ENCODE measurements at places on chromosomes 4 and X.

- DNase-seq, result no peak
These were observed 74.6 kb downstream of the DOCK11 start for GRCh38 chrX:118570209-118570608.

GRCh38 chrX:141839856-141840255 is 1.7 kb downstream of the MAGEC3 start:
- DNase-seq, result no peak

DNA sequence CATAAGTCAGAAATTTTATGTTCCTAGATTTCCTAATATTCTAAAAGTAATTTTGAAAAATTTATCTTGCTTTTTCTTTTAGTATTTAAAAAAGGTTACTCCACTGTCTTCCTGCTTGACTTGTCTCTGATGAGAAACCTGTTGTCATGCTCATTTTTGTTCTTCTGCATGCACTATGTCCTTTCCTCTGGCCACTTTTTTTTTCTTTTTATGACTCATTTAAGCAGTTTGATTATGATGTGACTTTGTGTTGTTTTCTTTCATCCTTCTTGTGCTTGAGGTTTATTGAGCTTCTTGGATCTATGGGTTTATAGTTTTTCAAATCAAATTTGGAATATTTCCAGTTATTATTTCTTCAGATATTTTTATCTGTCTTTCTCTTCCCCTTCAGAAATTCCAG is 12.0 kb upstream of the UFSP2 start:
- no peak for DNase-seq

DNA sequence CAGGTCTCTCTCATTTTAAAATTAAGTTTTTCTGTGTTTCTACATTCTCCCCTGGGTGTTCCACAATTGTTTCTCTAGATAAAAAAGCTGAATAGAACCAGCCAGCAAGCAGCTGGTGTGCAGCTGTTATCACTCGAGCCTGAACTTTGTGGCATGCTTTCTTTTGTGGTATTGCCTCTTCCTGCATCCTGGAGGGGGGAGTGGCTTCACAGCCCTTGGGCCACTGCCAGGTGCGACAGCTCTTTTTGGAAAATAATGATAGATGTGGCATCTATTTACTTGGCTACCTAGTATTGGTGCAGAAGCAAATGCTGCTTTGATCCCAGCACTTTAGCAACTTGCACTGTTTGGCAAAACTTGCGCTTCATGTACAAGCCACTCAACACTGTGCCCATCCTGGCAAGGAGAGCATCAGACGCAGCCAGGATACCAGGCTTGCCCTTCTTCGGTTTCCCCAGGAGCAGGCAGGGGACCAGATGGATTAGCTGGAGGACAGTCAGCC is 69.4 kb downstream of the HMGB2 start:
- no peak for DNase-seq

DNA sequence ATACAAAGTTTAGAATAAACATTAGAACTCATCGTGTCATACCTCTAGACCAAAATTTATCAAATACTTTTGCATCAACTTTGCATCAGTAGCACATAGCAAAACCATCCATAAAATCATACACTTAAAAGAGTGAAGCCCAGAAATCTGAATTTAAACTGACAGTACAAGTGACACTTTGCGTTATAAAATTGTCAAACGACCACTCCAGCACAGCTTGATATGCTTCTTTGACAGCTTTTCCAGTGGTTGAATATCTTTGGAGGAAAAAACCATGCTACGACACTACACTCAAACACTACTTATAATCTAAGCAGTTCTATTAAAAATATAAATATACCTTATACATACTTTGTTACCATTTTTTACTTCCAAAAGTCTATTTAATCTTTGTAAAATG is 1644.4 kb downstream of the STIM2 start:
- DNase-seq, result no peak

Measured in islet precursor cell (in vitro differentiated cells).